ENCODE measurements at places on chromosomes 11 and 22.

- DNase-seq: no peak
Observed at GRCh38 chr11:96091476-96091875, 167.6 kb upstream of the MTMR2 start.

DNA sequence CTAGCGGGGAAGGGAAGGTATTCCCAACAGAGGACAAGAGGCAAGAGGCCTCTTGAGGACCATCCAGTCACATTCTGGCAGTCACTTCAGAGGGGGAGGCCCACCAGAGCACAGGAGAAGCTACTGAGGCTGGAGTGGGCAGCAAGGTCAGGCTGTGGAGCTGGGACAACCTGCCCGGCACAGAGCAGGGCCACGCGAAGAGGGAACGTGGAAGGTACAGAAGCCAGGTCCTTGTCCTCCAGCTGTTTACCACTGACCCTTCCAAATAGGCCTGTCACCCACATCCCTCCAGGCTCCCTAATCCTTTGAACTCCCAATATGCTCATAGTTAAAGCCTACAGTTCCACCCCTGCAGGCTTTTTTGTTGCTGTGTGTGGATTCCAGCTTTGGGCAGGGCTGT lies 76.9 kb downstream of the IGLL1 start:
- DNase-seq: no peak

GRCh38 chr11:61375761-61376108 lies 13.6 kb downstream of the TMEM138 start:
- no peak for DNase-seq

DNA sequence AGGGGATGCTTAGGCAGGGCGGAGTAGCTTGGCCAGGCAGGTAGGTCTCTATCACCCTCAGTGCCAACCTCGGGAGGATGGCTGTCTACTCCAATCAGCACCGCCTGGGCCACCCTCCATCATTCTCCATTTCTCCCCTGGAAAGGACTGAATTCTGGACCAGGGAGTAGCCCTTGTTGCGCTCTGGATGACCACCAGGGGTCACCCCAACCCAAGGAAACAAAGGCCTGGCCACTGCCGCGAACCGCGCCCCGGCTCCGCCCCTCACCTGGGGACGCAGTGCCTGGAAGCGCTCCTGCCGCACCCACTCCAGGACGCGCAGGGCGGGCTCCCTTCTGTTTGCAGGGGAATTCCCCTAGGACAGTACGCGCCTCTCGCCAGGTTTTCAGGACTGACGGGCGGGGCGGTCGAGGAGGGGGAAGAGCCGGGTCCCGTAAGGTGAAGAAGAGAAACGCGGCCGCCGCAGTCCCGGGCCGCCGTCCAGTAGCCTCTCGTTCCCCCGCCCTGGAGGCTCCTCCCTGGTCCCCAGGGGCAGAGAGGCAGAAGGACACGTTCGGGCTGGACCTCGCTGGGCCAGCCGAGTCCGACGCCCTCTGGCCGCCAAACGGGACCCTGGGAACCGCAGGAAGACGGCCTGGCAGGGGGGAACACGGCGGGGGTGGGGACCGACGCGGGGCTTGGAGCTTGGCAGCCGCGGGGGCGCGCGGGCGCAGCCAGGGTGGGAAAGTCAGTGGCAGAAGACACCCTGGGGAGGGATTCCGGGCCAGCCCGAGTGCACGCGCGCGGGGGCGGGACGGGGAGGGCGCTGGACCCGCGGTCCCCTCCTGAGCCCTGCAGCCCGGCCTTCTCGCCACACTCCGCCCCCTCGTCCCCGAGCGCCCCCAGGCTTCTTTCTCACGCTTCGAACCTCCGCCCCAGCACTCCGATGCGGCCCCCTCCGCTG lies 7.1 kb downstream of the SCN4B start:
- peak; percentile 92 for DNase-seq

- no peak for DNase-seq
Observed at GRCh38 chr11:104691129-104691528, 207.1 kb downstream of the CASP12 start.

- no peak for DNase-seq
Observed at GRCh38 chr11:762421-763072, 14.7 kb downstream of the GATD1 start.

GRCh38 chr11:30561691-30562415 lies 24.3 kb downstream of the MPPED2 start:
- DNase-seq: no peak

DNA sequence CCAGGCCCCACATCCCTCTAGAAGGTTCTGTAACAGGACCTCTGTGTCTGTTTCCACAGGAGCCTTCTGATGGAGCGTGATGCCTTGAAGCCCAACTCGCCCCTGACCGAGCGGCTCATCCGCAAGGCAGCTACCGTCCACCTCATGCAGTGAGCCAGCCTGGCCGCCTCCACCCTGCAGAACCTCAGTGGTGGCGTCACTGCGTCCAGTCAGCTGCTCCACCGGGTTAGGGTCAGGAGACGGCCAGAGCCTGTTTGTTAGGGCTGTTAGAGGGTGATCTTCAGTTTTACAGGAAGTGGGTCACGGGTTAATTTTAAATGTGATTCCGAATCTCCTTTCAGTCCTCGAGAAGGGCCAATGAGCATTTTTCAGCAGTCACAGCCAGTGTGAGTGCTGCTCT lies 3.9 kb upstream of the GTSE1 start:
- no peak for DNase-seq

GRCh38 chr11:120610111-120610510 lies 98.6 kb downstream of the GRIK4 start:
- no peak for DNase-seq

GRCh38 chr22:43330178-43331068 lies 12.7 kb downstream of the SCUBE1 start:
- no peak for DNase-seq

- peak; percentile 67 for DNase-seq
Observed at GRCh38 chr11:1832211-1832919, 2.4 kb upstream of the SYT8 start.

DNA sequence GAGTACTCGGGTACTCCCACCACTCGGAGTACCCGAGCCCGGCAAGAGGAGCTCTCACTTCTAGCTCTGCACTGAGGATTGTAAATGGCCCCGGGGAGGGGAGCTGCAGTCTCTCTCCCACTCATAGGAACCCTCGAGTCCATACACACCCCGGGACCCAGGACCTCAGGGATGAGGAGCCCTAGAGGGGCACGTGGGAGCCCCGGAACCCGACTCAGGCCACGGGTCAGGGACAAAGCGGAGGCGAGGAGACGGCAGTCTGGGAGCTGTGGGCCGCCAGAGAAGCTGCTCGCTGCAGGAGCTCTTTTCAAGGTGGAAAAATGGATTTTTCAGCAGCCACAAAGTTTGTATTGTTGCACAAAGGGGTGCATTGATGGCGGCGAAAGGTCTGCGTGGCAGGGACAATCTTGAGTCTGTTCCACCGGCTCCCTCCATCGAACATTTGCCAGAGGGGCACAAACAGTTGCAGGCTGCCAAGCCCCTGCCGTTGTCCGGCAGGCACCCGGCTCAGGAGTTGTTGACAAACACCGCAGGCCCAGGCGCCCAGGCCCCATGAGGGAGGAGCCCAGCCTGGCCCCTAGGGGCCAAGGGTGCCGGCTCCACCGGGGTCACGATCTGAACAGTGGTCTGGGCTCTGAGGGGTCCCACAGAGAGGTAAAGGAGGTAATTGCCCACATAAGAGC lies 5.7 kb upstream of the FLI1 start:
- no peak for DNase-seq

DNA sequence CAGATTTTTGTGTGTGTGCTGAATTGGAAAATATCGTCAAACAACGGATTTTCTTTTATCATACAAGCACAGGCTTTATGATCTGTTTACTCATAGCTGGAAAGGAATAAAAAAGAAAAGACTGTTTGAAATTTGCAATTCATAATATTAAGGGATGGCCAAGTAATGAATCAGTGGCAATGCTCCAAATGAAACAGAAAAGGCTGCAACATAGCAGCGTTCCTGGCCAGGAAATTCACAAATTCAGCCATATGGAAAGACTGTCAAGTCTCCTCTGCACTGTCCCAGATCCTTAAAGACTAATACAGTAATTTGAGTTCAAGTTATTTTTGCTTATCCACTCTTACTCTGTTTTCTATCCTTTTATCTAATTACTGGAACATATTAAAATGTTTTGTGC lies 98.2 kb downstream of the MSANTD4 start:
- no peak for DNase-seq
